NCI-H774 (cell line): ENCODE measurements at places on chromosomes 6 and 20.

GRCh38 chr20:3621111-3621510 is 42.1 kb downstream of the GFRA4 start:
- DNase-seq = no peak

DNA sequence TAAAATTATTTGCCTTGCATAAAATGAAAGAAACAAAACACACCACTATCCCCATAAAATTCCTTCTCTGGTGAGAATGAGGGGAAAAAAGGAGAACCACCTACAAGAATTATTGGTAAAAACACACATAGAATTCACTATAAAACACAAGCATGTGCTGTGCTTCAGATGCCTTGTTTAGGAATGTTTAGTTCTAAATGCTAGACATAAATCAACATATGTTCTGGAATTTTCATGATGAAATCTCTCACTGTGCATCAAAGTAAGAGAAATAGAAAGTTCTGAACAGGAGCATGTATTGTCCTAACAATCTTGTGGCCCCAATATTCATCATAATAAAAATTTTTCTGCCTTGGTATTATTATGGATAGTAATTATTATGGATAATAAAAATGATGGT is 111.0 kb downstream of the PLCB4 start:
- no peak for DNase-seq

DNA sequence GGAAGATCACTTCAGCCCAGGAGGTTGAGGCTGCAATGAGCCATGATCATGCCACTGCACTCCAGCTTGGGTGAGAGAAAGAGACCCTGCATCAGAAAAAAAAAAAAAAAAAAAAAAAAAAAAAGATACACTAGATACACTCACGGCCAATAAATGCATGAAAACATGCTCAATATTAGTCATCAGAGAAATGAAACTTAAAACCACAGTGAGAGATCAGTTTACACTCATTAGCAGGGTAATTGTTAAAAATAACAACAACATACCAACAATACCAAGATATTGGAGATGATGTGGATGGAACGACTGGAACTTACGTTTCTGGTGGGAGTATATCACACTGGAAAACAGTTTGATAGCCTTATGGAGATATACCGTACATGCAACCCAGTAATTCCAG is 29.9 kb downstream of the HS3ST5 start:
- no peak for DNase-seq

DNA sequence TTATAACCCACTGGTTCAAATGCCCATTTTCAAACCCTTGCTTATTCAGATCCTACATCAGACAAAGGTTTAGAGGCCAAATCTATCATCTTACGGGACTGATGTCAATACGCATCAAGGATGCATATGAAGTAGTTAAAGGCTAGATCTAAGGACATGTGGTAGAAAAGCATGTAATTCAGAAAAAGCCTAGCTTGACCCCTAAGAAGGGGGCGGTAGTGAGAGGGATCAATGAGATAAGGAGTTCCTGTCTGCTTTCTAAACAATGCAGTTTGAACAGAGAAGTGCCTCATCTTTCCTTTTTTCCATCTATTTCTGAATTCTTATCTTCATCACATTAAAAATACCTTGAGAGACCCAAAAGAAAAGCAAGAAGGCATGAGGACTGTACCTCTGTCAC is 237.7 kb downstream of the ARHGAP18 start:
- no peak for DNase-seq

- DNase-seq = no peak
Observed at GRCh38 chr20:58864346-58864745, 11.8 kb downstream of the GNAS start.

DNA sequence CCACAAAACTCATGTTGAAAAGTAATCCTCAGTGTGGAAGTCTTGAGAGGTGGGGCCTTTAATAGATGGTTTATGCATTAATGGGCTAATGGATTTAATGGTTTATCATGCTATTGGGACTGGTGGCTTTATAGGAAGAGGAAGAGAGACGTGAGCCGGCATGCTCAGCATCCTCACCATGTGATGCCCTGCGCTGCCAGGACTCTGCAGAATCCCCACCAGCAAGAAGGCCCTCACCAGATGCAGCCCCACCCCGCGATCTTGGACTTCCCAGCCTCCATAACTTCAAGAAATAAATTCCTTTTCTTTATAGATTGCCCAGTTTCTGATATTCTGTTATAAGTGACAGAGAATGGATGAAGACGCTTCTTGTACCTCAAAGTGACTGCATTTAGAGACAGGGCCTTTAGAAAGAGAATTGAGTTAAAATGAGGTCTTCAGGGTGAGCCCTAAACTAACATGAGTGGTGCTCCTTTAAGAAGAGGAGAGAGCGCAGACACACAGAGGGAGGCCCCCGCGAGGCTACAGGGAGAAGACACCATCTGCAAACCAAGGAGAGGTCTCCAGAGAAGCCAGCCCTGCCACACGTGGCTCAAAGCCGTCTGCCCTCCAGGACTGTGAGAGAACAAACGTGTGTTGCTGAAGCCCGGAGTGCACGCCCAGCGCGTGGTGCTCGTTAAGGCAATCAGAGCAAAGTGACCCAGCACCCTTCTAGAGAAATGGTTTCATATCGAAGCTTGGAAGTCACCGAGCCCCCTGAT is 56.9 kb downstream of the IRF4 start:
- no peak for DNase-seq

DNA sequence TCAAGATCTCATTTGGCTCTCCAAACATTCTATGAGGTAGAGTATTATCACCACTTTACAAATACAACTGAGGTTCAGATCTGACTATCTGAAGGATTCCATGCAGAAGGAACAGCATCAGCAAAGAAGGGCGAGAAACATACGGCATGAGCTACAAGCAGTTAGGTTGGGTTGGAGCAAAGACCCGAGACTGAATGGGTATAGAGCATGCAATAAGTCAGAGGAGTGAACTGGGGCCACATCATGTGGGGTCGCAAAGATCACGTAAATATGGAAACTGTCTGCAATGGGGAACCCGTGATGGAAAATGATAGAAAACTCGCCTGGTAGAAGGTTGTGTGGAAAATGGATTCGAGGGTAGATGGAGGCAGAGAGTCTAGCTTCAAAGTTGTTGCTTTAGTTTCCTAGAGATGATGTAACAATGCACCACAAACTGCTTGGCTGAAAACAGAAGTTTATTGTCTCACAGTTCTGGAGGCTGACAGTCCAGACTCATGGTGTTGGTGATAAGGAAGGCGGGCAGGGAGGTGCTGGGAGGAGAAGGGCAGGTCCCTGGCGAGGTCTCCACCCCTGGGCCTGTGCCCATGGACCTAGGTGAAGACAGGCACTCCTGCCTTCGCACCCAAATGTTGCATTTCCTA is 44.3 kb upstream of the BCLAF1 start:
- DNase-seq = no peak

DNA sequence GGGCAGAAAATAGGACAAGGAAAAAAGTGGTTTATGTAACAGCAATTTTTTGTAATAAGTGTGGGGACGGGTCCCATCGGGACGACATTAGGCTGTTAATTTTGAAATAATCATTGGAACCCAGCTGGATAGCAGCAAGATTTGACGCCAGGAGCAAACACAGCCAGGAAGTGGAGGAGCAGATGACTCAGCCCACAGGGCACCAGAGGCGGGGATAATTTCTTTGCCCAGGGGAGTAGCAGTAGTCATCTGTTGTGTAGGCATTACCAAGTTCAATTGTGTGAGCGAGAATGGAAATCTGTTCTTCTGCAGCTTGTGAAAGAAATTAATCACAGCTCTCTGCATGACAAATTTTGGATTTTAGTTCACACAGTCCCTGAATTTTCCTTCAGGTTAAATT is 22.6 kb upstream of the RIN2 start:
- no peak for DNase-seq

GRCh38 chr6:22322103-22323030 is 25.5 kb upstream of the PRL start:
- DNase-seq = no peak

GRCh38 chr6:8065519-8065911 is 1.3 kb upstream of the BLOC1S5 start:
- DNase-seq = no peak

- no peak for DNase-seq
Observed at GRCh38 chr6:39937686-39938333, 3.5 kb upstream of the MOCS1 start.

DNA sequence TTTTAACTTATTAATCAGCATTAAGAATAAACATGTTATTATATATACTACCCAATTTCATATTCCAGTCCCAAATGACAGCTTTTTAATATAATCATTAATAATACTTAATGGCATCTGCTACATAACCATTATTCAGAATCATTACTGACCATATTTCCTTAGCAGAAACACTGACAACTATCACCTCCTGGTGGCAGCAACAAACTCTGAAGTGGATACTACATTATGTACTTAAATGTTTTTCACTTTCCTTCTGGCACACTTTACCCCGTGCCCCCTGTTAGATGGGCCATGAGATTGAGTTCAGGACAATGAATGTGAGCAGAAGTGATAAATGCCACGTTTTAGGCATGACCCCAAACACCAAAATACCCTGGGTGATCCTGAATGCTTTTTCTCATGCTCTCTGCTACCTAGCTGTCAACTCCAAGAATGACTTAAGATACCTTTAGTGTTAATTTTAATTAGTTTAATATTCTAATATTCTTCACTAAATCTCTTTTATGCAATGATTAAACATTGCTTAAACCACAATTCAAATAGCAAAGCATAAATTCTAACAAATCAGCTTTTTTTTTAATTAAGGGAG is 77.1 kb downstream of the LMBRD1 start:
- no peak for DNase-seq

- DNase-seq = no peak
Observed at GRCh38 chr6:18596531-18596835, 209.3 kb downstream of the RNF144B start.

DNA sequence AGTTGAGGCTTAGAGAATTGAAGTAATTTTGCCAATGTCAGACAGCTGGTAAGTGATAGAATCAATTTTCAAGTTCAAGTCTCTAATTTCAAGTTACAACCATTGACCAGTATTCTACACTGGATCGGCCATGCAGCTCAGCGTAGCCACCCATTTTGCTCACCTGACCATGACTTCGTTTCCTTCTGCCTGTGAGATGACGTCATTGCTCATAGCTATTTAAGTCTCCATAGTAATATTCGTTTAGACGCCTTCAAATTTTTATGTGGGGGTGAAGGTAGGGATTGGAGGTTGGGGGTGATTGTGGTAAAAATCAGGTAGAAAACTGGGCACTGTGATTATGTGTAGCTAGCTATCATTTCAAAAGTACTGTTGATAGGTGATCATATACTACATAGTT is 5.6 kb upstream of the HTR1B start:
- no peak for DNase-seq

GRCh38 chr6:45965792-45966191 is 49.9 kb downstream of the CLIC5 start:
- no peak for DNase-seq

DNA sequence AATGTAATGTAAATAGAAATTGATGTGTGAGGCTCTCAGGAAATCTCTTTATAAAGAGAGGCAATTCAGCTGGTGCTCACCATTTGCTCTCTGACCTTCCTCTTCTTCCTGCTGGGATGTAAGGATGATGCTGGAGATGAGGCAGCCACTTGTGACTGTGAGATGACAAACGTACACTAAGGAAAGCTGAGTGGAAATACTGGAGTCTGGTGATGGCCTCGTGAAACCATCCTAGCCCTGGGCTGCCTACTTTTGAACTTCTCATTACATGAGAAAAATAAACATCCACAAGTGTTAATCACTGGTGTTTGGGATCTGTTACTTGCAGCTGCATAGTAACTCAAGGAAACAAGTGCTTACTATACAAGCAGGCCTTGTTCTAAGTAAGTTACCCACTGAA is 114.9 kb upstream of the NHSL1 start:
- DNase-seq = no peak

- DNase-seq = no peak
Observed at GRCh38 chr20:50932016-50932485, 814 bp upstream of the ADNP start.

- DNase-seq = no peak
Observed at GRCh38 chr6:41730531-41731436, 4.6 kb downstream of the TFEB start.

DNA sequence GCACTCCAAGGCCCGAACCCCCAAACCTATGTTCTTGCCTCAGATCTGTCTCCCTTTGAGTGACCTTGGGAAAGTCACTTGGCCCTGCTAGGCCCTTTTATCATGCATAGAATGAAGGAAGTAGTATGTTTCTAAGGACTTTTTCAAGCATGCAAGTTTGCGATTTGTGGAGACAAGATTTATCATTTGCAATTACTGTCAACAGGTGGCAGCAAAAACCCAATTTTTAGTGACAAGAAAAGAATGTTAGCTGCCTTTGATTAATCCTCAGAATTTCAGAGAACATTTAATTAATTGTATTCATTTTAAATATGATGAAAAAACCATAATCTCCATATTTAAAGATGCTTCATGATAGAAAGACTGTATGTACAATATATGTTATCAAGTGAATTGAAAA is 28.3 kb upstream of the PREP start:
- peak; percentile 67 for DNase-seq

DNA sequence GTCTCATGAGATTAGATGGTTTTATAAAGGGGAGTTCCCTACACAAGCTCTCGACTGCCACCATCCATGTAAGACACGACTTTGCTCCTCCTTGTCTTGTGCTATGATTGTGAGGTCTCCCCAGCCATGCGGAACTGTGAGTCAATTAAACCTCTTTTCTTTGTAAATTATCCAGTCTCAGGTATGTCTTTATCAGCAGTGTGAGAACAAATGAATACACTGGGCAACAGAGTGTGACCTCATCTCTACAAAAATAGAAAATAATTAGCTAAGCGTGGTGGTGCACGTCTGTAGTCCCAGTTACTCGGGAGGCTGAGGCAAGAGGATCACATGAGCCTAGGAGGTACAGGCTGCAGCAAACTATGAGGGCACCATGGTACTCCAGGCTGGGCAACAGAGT is 51.3 kb downstream of the MDN1 start:
- no peak for DNase-seq

DNA sequence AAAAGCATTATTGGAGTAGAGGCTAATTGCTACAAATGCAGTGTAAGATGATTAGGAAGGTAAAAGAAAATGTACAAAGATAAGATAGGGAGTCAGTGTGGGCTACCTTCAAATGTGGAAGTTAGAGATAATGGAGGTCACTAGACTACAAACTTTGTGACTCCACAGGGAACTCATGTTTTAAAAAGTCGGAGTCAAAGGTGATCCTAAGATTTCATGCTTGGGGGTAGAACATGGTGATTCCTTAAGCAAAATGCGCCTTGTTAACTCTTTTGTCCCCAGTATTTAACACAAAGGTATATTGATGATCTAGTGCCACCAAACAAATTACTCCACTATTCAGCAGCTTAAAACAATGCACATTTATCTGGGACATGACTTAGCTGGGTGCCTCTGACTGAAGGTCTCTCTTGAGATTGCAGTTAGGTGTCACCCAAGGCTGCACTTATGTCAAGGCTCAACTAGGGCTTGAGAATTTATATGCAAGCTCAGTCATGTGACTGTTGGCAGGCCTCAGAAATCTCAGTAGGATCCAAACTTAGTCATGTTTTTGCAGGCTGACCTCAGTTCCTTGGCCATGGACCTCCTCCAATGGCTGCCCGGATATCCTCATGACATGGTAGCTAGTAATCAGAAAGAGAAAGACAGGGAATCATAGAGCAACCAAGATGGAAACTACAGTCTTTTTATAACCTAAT is 11.4 kb upstream of the SNX9 start:
- DNase-seq = no peak
